ENCODE measurements at places on chromosomes 6 and 20.

DNA sequence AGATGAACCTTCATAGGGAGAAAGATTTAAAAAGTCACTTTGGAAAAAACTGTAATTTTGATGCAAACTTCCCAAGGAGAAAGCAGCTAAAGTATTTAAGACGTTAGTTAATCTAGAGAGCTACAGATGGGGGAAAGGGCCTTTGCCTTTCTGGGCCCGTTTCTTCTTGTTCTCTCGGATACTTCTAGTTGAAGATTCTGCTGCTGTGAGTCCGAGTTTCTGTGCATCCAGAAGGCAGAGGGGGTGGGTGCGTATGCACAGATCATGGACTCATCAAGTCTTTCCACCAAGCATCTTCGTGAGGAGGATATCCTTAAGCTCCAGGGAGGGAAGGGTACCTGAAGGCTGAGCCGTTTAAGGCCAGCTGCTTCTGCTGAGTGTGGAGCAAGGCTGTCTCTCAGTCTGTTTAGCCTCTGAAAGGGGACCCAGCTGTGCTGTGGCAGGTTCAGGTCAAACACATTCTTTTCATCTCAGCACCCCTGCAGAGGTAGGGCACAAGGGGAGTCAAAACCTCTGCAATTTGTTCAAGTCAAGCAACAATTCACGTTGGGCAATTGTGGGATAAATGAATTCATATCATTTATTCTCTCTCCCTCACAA, 4.3 kb downstream of the LAMP5 start:
- no peak for DNase-seq

- no peak for DNase-seq
Measured at GRCh38 chr6:56062836-56063235, 184.5 kb downstream of the COL21A1 start.

- DNase-seq, result no peak
Measured at GRCh38 chr6:166542580-166542912, 43.9 kb downstream of the RAMACL start.

DNA sequence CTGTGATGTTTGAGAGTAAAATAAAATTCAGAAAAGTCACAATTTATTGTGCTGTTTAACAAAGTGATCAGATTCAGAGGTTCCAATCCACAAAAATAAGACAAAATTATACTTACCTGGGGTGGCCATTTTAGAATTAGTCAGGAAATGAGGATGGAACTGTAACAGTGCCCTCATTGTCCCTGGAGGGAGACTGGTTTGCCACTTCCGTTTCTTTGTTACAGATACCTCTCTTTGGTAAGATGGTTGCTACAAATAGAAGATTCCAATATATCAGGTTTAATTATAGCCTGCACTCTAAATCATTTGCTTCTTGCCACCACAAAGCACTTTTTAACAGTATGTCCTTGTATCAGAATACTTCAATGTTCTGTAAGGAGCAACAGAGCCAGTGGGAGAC, 95.6 kb downstream of the CTNNBL1 start:
- no peak for DNase-seq

- no peak for DNase-seq
Measured at GRCh38 chr20:37991157-37991866, 41.9 kb downstream of the TTI1 start.

- no peak for DNase-seq
Measured at GRCh38 chr20:44207126-44207723, 3.3 kb downstream of the OSER1 start.

- DNase-seq, result no peak
Measured at GRCh38 chr20:38119446-38119845, 45.6 kb downstream of the TGM2 start.

GRCh38 chr20:62598761-62599194, 43.5 kb upstream of the SLCO4A1 start:
- no peak for DNase-seq

Measured in CD4-positive, alpha-beta memory T cell (primary cell).